ENCODE measurements at places on chromosomes 5 and 9.

GRCh38 chr9:589723-590122 lies 251.8 kb upstream of the DMRT1 start:
- DNase-seq = no peak

DNA sequence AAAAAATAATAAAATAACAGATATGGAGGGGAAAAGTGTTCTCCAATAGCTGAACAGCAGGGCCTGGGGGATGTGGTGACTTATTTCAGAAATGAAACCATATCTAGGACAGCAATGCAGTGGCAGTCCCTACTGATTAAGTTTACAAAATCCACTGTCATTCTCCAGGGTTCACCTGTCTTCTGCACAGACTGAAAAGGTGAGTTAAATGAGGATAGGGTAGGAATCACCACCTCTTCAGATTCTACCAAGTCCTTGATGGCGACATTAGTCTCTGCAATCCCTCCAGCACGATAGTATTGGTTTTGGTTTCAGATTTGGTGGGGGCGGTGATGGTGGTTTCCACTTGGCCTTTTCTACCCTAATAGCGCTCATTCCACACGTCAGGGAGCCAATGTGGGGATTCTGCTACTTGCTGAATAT lies 32.3 kb upstream of the NPM1 start:
- DNase-seq = no peak

DNA sequence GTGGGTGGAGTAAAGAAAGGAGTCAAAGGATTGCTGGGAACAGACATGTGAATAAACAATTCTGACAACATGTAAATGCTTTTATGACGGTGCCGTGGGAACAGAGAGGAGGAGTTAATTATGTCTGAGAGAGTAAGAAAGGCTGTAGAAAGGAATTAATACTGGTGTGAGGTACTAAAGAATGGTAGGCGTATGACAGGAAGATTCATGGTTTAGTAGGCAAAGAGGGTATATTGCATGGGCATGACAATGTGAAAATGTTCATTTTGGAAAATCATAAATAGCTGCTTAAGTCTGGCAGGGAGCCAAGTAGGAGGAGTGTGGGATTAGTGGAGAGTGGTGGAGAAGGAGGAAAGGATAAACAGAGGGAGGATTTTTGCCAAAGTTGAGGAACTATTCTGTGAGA lies 19.7 kb downstream of the NAA35 start:
- DNase-seq = no peak

- no peak for DNase-seq
Observed at GRCh38 chr5:142969624-142970439, 199.7 kb downstream of the ARHGAP26 start.

DNA sequence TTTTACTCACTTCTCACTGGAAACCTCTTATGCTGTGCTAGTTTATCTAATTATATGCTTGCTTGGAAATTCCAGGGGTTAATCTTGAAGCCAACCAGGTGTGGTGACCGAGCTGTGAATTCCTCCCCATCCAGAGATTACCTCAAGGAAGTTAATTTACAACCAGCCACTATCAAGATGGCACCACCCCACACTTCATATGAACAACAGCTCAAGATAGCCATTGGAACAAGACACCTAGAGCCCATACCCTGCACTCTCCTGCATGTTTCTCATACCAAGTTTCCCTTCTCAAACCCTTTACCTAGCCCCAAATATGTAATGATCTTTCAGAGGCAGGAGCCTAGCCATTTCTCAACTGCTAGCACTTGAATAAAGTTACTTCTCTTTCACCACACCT lies 2156.9 kb upstream of the C9orf72 start:
- no peak for DNase-seq

- DNase-seq = peak; percentile 43
Observed at GRCh38 chr5:53381-54174, 38.4 kb upstream of the PLEKHG4B start.

GRCh38 chr9:113695901-113696300 lies 180.2 kb upstream of the ZNF618 start:
- DNase-seq = no peak

- no peak for DNase-seq
Observed at GRCh38 chr5:133930061-133930812, 38.2 kb downstream of the C5orf15 start.

- no peak for DNase-seq
Observed at GRCh38 chr5:160441311-160441781, 19.7 kb downstream of the PTTG1 start.

DNA sequence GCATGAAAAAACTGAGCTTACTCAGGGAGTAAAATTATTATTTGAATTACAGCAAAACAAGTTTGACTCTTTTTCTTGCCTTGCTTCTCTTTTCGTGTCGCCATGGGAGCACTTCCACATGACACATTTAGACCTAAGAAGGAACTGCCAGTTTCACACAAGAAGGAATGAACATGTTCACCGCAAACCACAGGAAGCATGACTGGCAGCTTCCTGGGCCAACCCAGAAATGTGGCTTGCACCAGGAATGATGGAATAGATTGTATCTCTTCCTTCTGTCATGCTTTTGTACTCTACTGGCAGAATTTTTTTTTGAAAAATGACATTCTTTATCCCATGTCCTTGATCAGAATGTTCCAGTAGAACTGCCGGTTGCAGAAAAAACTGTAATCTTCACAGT lies 32.9 kb upstream of the MAN2A1 start:
- no peak for DNase-seq

DNA sequence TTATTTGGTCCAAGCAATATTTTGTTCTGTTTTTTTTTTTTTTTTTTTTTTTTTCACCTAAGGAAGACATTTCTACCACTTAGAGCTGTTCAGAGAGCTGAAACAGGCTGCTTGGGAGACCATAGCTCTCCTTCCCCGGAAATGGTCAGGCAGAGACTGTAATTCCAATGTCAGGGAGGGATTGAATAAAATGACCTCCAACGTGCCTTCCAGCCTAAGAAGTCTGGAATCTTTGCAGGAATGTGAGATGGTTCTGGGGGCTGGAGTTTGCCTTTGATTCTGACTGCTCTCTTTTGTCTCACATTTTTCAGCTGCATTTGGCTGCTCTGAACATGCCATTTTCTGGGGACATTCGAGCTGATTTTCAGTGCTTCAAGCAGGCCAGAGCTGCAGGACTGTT lies 38.3 kb upstream of the TGFBR1 start:
- DNase-seq = no peak

- no peak for DNase-seq
Observed at GRCh38 chr5:149728303-149728702, 1.8 kb upstream of the PPARGC1B start.

GRCh38 chr5:43401827-43402226 lies 10.4 kb downstream of the CCL28 start:
- no peak for DNase-seq

- DNase-seq = no peak
Observed at GRCh38 chr5:105739732-105740131, 1931.0 kb downstream of the EFNA5 start.

GRCh38 chr5:6000867-6001266 lies 377.5 kb downstream of the MED10 start:
- DNase-seq = no peak

DNA sequence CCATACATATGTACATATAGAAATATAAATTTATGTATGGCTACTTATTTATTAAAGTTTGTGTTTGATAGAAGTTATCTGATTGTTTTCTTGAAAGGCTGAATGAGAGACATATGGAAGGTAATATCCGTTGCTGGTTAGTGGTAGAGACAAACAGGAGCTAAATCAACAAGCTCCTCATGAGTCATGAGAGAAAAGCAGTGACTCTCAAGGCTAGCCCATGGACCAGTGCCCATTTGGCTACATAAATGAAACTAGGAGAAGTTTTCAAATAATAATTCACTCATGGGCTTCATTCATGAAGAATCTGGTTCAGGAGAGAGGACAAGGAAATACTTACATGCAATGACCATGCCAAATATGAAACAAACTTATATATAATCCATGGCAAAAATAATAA lies 504.5 kb upstream of the ITGA1 start:
- DNase-seq = no peak

DNA sequence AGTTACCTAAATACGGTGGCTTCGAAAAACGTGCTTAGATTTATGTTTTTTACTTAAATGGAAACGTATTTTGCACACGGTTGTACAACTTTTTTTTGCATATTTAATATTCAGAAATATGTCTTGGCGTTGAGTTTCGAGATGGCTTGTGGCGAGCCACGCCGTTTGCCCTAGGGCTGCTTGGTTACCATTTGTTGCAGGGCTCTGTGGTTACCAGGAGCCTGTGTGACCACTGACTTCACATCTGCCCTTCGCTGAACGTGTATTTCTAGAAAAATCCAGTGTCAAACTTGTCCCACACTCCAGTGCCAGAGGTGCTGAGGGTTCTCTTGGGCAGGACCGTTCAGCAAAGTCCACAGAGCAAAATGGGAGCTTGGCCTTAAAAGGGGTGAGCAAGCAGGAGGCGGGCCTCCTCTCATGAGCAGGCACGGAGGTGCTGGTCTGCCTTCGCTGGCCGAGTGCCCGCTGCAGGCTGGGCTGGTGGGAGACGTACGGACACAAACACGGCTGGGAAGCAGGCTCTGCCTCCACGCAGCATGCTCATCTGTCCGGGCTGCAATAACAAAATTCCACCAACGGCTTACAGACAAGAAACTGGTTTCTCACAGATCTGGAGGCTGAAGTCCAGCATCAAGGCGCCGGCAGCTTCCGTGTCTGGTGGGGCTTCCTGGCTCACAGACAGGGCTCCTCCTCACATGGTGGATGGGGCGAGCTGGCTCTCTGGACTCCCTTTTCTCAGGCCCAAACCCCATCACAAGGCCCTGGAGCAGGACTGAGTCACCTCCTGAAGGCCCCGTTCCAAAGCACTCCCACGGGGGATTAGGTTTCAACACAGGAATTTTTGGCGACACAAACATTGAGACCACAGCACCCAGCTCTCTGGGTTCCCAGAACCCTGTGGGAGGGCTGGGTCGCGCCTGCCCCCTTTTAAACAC lies 5.4 kb downstream of the MRPL36 start:
- DNase-seq = no peak

DNA sequence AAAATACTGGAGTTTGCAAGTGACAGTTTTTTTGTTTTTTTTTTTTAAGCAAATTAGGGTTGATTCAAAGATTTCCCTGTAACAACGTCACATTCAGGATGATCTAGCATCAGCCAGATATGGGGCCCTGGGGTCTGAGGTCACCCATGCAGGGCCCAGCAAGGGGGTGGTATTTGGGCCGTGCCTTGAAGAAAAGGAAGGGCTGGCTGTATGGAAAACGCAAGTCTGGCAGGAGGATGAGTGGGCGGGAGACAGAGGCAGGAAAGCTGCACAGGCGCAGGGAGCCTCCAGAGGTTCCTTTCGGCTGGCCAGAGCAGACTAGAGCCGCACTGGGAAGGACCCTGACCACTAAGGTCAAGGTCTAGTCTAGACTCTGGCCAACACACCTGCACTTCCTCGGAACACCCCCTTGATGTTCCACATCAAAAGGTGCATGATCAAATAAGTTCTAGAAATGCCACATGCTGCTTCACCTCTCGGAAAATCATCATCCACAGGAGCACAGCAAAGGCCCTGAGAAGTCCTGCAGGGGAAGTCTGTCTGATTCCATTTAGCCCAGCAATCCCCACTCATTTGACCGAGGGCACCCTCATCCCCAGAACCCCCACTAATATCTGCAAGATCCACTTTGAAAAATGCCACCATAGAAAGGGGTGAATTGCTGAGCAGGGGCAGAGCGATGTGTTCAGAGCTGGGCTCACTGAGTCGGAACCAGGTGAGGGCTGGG lies 21.1 kb upstream of the CPLX2 start:
- no peak for DNase-seq

GRCh38 chr5:6228257-6229250 lies 149.8 kb downstream of the MED10 start:
- DNase-seq = no peak

- DNase-seq = no peak
Observed at GRCh38 chr9:97706246-97706645, 9.1 kb upstream of the XPA start.

DNA sequence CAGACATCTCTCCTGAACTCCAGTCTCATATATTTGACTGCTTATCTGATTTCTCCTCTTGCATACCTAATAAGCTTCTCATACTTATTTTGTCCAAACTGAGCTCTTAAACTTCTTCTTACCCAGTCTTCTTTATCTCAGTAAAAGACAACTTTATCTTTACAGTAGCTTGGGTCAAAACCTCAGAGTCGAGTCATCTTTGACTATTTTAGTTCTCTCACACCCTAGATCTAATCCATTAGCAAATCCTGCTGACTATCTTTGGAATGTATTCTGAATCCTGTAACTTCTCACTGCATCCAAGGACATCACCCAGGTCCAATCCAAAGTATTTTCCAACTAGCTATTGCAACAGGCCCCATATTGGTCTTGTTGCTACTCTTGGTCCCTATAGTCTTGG lies 11.8 kb upstream of the JAK2 start:
- no peak for DNase-seq

- DNase-seq = no peak
Observed at GRCh38 chr5:53779541-53779981, 219.1 kb downstream of the NDUFS4 start.

- DNase-seq = no peak
Observed at GRCh38 chr9:19208653-19209052, 21.8 kb upstream of the DENND4C start.

GRCh38 chr5:80255431-80255810 lies 427 bp downstream of the SERINC5 start:
- DNase-seq = peak; percentile 53

DNA sequence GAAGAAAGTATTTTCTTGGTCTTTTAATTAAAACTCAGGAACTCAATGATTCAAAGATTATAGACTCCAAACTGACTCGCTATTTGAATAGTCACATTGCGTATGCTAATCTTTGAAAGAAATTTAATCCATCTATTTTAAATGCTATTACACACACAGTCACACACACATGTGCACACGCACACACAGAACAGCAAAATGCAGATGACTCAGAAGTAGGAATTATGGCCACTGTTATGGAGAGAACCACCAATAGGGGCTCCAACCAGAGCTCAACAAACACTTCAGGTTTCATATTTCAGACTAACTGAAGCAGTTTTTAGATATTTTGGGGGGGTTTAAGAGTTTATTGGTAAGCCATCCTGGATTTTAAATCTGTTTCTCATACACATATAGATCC lies 1917.9 kb downstream of the EFNA5 start:
- DNase-seq = no peak

DNA sequence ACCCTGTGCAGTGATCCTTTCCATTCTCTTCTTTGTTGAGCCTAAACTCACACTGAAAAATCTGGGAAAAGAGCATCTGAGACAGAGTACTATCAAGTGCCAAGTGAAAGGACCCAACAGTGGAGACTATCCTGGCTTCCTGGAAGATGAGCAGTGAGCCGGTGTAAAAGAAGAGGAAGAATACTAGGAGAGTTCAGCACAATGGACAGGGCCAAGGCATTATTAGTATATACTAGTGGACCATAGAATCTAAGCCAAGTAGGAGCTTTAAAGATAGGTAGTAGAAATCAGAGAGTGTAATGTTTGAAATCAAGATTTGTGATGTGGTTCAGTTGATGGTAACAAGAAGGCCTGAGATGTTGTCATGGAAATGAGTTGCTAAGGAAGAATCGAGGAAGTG lies 140.8 kb downstream of the CAMK4 start:
- no peak for DNase-seq

- DNase-seq = no peak
Observed at GRCh38 chr5:18394443-18394804, 760.2 kb downstream of the TAF11L14 start.

GRCh38 chr9:14907696-14908095 lies 2.5 kb downstream of the FREM1 start:
- no peak for DNase-seq
